ENCODE measurements at places on chromosomes 2 and 18.

DNA sequence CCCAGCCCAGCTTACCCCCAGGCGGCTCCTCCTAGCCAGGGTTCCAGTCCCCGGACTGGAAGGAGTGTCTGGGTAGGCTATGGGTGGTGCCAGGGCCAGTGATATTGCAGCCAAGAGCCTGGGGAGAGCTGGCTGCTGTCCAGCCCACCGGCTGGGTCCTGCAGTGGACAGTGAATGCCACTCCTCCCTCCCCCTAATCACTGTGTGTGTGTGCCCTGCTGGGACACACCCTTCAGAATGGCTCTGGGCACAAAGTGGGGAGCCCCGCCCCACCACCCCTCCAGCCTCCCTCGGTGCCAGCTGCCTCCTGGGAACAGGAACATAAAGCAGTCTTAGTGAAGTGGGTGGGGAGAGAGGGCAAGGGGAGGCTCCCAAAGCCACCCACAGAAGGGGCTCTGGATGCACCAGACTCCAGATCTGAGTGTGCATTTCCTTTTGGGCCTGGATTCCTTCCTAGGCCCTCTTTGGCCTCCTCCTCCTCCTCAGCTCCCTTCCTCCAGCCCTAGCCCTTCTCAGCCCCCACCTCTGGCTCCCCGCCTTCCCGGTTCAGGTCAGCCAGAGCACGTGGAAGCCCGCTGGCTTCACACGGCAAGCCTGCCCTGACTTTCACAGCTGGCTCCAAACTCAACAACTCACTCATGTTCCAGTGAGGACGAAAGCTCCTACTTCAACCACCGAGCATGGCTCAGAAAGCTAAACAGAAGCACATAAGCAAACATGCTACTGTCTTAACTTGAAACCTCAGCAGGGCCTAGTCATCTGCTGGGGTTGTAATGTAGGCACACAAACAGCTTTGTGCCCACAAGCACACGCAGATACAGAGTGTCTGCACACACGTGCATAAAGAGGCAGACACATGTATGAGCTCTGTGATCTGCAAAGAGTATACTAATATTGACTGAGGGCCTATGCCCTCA is 209.2 kb upstream of the SMAD2 start:
- DNase-seq, result no peak

GRCh38 chr18:76051396-76052226 is 443.4 kb downstream of the ZNF516 start:
- DNase-seq, result no peak

DNA sequence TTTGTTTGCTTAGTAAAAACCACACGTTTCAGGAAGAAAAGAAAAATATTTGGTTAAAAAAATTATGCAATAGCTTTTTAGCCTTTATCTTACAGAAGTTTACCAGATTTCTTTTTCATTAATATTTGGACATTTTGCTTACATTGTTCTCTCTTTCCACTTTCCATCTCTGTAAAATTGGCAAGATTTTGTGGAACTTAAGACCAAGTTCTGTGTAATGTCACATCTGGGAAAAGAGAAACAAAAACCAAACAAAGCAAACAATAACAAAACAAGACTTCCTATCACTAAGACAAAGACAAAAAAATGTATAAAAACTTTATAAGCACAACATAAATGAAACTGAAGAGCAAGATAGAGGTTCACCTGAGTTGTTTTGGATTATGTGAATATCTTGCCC is 1392.1 kb upstream of the CELF4 start:
- no peak for DNase-seq

DNA sequence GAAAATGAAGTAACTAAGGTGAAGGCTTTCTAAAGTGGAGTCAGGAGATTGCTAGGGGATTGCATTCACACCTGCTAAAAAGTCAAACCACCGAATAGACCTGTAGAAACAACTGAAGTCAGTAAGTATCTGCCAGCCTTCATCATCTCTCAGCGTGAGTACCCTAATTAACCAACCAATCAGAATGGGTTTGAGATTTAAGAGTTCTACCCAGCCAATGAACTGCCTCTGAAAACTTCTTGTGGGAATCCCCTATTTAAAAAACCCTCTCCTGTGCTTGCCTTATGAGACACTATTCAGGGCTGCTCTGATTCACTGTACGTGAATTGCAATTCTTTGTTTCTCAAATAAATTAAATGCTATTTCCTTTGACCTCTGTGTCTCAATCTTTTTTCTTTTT is 3.4 kb upstream of the FAM161A start:
- DNase-seq, result no peak

- DNase-seq, result no peak
Measured at GRCh38 chr2:181157326-181157725, 176.9 kb downstream of the UBE2E3 start.

DNA sequence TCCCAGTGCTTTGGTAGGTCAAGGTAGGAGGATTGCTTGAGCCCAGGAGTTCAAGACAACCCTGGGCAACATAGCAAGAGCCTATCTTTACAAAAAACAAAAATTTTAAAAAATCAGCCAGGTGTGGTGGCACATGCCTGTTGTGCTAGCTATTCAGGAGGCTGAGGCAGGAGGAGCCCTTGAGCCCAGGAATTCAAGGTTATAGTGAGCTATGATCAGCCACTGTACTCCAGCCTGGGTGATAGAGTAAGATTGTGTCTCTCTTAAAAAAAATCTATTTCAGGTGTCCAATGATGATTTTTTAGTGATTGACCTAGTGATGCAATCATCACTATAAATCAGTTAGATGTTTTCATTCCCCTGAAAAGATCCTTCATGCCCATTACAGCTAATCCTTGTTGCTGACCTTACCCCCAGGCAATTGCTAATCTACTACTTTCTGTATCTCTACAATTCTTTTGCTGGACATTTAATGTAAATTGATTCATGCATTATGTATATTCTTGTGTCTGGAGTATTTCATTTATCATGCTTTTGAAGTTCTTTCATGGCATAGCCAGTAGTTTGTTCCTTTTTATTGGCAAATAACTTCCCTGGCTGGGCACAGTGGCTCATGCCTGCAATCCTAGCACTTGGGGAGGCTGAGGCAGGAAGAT is 10.3 kb downstream of the MOCOS start:
- DNase-seq, result no peak

- peak; percentile 65 for DNase-seq
Measured at GRCh38 chr2:158529379-158530259, 72.9 kb downstream of the PKP4 start.

- DNase-seq, result no peak
Measured at GRCh38 chr2:120493231-120493630, 147.3 kb downstream of the INHBB start.

GRCh38 chr2:36337354-36337753 is 18.2 kb upstream of the CRIM1 start:
- DNase-seq, result no peak

DNA sequence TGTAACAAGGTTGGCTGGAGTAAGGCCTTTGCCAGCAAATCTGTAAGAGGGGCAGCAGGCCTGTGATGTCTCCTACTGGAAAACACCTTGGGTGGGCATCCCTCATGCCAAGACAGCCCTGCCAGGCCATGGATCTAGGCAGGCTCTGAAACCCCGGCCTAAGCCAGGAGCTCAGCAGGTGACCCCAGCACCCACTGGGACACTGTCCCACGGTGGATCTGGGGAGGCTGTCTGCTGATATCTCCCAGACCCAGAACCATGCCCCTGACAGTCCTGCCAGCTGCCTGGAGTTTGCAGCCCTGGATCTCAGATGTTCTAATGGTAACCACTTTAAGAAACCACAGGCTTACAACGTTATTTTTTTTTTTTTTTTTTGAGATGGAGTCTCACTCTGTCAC is 117.7 kb downstream of the ZNF516 start:
- no peak for DNase-seq

- no peak for DNase-seq
Measured at GRCh38 chr2:199581408-199581807, 123.7 kb upstream of the SATB2 start.

DNA sequence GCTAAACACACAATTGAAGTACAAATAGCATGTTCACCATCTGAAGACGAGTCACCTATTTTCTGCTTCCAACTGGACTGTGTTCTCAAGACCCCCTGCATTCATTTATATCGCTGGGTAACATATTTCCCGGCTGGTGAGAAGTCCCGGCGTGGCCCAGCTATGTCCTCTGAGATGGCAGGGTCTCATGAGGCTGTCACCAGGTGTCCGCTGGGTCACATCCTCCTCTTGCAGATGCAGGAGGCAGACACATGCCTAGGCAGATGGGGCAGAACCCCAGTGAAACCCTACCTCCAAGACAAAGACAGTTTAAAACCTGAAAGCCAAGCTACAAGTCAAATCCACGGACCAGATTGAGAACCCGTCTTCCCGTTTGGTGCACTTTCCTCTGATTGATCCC is 36.8 kb upstream of the UBE2F start:
- DNase-seq, result no peak

- DNase-seq, result peak; percentile 23
Measured at GRCh38 chr2:20434588-20435294, 12.1 kb upstream of the RHOB start.

DNA sequence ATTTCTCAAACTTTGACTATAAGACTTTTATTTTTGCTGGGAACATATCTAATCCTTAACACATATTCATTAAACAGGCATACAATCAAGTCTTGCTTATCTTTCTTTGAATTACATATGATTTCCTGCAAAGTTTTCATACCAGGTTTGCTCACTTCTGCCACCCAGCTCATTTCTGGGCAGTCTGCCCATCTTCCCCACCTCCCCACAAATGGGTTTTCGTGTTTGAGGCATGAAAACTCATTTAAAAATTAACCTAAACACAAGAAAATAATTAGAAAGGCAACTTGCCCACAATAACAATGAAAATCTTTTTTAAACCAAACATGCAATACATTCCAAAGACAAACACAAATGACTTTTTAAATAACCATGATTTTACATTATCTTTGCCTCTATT is 3.4 kb downstream of the CHST9 start:
- no peak for DNase-seq

GRCh38 chr2:197255543-197255942 is 55.0 kb downstream of the ANKRD44 start:
- peak; percentile 69 for DNase-seq

DNA sequence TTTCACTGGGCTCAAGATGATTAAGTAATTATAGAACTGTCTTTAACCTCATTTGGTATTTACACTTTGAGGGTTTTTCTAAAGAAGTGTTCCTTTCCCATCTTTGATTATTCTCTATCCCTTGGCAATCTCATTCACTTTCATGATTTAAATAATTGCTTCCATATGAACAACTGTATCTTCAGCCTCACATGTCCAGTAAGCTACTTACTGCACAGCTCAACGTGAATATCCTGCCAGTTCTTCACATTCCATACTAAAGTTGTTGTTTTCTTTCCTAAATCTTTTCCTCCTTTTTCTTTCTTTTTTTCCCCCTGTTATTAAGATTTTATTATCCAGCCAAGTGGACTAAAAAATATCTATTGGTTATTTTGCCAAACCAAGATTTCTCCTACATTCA is 37.7 kb downstream of the ZC3H15 start:
- DNase-seq, result no peak

GRCh38 chr2:41990688-41991087 is 57.1 kb upstream of the PKDCC start:
- peak; percentile 68 for DNase-seq

- peak; percentile 95 for DNase-seq
Measured at GRCh38 chr2:100976645-100977391, 25.3 kb upstream of the RPL31 start.

- DNase-seq, result no peak
Measured at GRCh38 chr2:49959961-49960553, 805.7 kb upstream of the FSHR start.

GRCh38 chr2:4656326-4656725 is 953.0 kb downstream of the DCDC2C start:
- DNase-seq, result no peak

DNA sequence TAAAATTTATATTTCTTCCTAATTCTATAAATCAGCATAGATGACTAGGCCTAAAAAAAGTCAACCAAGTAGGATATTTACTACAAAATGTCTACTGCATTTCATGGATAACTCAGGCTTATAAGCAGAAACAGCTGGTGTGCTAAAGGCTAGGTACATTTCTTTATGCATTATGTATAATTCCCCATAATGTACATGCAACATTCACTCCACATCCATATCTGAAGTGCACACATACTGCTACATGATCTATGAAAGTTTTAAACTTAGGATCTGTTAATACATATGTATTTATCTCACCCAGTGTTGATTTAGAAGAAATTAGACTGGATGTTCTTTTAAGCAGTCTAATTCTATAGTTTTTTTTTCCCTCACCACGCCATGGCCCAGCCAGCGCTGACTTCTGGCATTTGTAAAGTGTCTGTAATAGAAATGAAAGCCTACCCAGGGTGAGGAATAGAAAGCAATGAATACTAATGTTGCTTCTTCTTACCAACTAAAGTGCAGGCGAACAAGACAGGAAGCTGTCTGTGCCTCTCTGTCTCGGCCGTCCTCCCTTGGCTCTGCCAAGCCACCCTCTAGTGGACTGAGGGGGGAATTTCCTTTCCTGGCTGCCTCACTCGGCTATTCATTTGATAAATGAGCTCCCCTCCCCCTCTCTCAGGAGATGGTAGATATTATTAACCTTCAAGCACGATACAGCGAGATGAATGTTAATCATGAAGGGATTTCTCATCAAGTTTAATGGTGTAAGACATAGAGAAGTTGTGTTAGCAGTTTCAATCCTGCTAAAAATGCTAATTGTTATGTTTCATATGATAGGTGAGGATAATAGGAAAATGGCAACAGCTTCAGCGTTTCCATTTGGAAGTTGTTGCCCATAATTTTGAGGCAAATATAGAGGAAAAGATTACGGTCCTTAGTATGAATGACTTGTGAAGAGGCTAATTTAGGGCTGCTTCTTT is 384.5 kb downstream of the MTX2 start:
- peak; percentile 87 for DNase-seq

GRCh38 chr2:71503837-71504236 is 50.5 kb downstream of the DYSF start:
- no peak for DNase-seq

DNA sequence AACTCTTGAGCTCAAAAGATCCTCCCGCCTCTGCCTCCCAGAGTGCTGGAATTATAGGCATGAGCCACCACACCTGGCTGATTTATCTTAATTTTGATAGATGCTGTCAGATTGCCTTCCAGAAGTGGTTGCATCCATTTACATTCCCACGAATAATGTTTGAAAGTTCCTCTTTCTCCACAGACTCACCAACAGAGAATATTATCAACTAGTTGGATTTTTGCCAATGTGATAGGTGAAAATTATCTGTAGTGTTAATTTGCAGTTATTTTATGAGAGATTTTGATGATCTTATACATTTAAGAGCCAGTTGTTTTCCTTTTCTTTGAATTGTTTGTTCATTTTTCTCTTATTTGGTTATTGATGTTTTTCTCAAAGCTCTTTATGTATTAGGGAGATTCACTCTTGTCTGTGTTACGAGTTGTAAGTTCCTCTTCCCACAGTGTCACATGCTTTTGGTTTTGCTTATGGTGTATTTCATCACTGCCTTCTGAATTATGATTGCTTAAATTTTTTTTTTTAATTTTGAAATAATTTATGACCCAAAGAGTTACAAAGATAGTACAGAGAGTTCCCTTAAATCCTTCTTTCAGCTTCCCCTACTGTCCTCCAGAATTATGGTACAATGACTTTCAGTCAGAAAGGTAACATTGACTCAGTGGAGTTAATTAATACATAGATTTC is 20.7 kb upstream of the NT5DC4 start:
- DNase-seq, result no peak
